T-cell (primary cell): ENCODE measurements at places on chromosomes 7 and 10.

- no peak for DNase-seq
These were observed 22.9 kb downstream of the SVIL start for GRCh38 chr10:29611781-29612381.

- DNase-seq = no peak
These were observed 228.8 kb upstream of the KIAA1217 start for GRCh38 chr10:23980094-23980493.

- DNase-seq = no peak
These were observed 7.7 kb upstream of the PRKAR1B start for GRCh38 chr7:734808-735207.

- no peak for DNase-seq
These were observed 31.7 kb downstream of the PODXL start for GRCh38 chr7:131524703-131525102.

DNA sequence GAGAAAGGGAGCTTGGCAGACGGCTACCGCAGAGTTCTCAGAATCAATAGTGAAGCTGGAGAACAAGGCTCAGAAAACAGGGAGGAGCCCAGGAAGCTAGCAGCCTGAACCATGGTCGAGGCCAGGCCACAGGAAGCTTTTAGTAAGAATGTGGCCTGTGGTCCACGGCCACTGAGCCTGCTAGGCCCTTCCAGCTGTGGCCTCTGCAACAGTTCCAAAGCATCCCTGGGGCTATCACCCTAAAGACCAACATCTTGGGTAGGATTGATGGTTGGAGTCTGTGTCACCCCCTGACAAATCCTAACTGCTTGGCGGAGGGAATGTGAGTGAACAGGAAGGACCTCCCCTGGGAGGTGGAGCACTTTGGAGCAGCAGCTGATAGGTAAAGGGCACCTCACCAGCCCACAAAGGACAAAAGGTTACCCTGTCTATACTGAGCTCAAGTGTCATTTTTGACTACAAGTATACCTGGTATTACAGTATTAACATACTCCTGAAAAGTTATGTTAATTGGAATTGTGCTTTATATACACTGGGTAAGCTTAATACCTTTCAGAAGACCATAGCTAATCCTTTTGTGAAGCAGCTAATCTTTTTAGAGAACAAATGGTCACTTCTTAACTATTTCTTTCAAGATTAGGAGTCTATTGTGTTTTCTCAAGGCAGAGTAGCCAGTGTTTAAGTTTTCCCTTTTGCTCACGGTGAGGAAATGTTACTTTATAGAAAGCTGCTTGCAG lies 18.7 kb downstream of the PTPRE start:
- DNase-seq = no peak
